Smooth muscle cell of the pulmonary artery (primary cell): ENCODE measurements at places on chromosomes 3 and 15. TPM values are rescaled to one million over a fixed set of nuclear protein-coding genes. Genes with fewer than 3 reads are reported as not detected.

FRMD4B gene
- total RNA-seq, result 0.83 and 4.2 TPM in 2 replicates

SIDT1 gene
- 0.20 TPM in 1 of 2 replicates, not detected in the other for total RNA-seq

EPB42 gene
- total RNA-seq, result 0.23 TPM in 1 of 2 replicates, not detected in the other

ISG20 gene
- 2.2 and 4.0 TPM in 2 replicates for total RNA-seq

NPAP1 gene
- not detected in 2 replicates for total RNA-seq

WWTR1 gene
- 103 and 128 TPM in 2 replicates for total RNA-seq

TM4SF18 gene
- 0.07 and 0.72 TPM in 2 replicates for total RNA-seq

PLA2G4E gene
- not detected in 2 replicates for total RNA-seq
